MCF 10A (cell line): ENCODE measurements at places on chromosomes 7 and 10.

DNA sequence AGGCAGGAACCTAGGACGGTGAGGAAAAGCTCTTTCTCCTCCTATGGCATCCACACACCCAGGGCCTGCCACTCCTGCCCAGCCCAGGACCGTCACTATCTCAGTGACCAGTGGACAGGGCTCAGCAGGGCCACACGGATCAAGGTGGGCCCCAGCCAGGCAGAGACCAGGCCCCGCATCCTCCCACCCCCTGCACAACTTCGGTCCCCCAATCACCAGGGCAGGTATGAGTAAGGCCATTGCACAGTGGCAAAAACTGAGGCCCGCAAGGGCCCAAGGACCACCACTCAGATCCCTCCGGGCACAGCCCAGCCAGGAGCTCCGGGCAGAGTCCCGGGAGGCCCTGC lies 30.3 kb downstream of the OAT start:
- DNase-seq = no peak

DNA sequence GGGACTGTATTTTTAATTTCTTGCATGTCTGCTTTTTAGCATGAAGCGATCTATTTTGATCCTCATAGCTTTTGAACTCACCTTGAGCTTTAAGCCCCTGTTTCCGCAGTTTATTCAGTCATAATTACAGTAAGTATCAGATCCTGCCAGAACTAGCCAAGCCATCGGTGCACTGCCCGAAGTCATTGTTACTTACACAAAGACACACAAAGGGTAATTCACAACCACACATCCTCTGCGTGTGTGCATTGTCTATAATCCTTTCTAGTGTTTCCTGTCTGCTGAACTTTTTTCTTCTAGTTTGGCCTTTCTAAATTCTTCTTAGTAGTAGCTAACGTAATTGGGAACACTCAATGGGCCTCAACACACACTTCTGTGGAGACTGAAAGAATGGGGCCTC lies 133.0 kb downstream of the SFMBT2 start:
- DNase-seq = no peak

GRCh38 chr7:82263920-82264782 lies 179.4 kb downstream of the CACNA2D1 start:
- no peak for DNase-seq

DNA sequence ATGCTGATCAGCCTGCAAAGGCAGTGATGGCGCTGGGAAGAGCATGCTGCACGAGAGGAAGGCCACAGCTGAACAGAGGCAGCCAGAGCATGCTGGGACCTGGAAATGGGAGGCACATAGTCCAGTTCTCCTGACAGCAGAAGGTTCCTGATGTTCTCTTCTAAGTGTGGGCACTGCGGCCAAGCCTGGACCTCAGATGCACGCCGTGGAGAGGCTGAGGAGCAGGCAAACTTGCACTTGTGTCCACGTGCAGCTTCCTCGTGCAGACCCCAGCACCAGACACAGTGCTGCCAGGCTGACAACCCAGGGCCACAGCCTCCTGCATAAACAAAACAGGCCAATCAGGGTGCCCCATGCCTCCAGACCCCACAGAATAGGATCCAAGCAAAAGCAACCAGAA lies 93.5 kb upstream of the LANCL2 start:
- DNase-seq = no peak

GRCh38 chr7:65438598-65438997 lies 64.9 kb downstream of the ZNF92 start:
- DNase-seq = peak; percentile 57

DNA sequence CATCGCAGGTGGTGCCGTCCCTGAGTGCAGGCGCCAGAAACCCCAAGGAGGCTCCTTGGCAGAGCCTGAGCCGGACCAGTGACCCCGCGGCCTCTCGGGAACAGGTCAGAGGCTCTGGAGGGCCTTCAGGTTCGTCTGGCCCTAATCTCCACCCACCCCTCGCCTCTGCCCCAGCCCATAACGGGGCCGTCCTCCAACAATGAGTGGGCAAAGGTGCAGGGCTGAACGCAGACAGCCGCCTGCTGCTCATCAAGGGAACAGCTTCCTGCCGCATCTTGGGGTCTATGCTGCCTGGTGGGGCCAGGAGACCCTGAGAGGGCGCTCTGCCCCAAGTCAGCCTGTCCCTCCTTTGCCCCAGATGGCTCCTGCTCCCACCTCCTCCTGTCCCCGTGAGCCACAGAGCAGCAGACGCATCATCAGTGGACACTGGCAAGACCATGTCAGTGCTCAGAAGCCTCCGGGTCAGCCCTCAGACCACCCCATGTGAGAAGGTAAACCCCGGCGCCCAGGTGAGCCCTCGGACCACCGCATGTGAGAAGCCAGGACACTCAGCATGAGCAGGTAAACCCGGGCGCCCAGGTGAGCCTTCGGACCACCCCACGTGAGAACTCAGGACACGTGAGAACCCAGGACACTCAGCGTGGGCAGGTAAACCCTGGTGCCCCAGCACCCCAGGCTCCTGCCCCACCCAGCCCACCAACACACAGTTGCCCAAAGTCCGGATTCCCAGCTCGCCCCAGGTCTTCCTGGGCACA lies 142.0 kb downstream of the PTPRN2 start:
- DNase-seq = no peak

DNA sequence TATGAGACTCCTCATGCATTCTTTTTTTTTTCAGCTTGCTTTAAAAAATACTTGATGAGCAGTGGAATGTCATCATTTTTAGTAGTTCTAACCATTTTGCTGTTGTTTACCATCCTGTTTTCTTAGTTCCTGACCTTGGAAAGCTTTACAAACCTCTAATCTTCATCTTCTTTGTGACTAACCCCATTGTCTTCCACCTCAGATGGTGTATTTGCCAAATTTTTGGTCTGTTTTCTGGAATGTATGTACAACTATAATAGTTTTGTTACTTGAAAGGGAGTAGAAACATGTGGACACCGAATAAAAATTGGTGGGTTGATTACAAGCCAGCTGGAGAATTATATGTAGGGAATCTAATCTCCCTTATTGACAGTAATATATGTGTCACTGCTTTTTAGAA lies 172.7 kb downstream of the SND1 start:
- DNase-seq = no peak

GRCh38 chr7:48847917-48848316 lies 76.4 kb upstream of the CDC14C start:
- no peak for DNase-seq

DNA sequence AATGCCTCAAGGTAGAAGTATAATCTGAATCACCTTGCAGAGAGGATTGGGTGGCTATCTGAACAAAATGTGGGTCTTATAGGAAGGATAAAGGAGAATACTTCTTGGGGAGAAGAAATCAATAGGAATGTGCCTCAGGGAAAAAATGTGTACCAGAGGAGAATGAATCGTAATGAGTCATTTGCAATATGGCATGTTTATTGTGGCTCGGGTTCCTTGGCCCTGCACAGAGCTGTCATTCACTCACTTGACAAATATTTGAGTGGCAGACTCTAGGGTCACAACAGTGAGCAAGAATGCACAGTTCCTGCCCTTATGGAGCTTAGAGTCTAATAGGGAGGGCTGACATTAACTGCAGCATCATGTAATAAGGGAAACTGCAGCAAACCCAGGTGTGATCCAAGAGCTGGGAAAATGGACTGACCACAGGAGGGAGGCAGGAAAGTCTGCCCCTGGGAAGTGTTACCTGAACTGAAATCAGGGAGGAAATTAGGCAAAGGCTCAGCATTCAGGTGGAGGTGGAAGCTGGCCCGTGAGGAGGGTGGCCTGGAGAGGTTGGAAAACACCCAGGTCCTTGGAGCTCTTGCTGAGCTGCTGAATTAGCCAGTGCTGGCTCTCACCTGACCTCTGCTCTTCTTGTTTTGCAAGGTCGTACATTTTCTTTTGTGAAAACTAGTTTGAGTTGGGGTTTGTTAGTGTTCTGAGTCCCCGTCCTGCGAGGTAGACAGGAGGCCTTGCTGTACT lies 203.9 kb downstream of the FRMD4A start:
- peak; percentile 54 for DNase-seq

DNA sequence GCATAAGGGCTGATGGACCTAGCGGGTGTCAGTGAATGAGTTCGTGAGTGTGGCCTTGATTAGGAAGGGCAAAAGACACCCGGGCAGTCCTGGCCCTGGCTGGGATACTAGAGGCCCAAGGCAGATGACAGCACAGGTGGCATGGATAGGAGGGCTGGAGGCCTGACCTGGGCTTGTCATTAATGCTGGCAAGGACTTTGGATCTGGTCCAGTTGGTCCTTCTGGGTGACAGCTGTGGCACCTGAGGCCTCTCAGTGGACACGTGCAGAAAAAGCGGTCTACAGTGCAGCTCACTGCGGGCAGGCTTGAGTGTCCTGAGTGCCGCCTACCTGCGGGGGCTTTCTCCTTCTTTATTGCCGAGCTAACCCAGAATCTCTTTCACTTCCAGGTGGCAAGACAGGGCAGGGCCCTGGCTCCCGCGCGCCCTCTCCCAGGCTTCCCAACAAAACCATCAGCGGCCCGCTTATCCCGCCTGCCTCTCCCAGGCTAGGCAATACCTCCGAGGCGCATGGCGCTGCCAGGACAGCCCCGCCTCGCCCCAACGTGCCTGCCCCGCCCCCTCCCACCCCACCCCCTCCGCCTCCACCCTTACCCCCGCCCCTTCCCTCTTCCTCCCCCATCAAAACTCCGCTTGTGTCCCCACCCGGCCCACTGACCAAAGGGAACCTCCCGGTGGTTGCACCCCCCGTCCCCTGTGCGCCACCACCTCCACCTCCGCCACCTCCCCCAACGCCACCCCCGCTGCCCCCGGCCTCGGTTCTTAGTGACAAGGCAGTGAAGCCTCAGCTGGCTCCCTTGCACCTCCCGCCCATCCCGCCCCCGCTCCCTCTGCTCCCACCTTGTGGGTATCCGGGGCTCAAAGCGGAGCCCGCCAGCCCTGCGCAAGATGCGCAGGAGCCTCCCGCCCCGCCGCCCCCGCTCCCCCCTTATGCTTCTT lies 77.4 kb downstream of the WIPF3 start:
- DNase-seq = no peak

DNA sequence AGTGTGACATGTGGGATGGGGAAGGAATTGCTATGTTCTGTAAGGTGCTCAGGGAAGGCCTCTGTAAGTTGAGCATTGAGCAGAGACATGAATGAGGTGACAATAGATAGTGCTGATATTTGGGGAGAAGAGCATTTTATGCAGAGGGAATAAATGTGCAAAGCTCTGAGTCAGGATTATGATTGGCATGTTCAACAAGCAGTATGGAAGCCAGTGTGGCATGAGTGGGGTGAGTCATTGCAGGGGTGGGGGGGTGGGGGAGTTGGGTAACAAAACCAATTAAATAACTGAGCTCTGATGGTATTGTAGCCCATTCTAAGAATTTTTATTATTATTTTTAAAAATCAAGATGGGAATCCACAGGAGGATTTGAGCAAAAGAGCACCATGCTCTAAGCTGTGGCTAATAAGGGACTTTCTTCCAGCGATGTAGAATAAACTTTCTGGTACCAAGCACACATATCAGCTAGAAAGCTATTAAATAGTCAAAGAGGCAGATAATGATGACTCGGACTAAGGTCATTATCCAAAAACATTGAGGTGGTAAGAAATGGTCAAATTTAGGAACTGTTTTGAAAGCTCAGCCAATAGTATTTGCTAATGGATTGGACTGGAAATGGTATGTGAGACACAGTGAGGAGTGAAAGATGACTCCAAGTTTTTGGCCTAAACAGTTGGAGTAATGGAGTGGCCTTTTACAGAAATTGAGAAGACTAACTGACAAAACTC lies 96.4 kb downstream of the PRKG1 start:
- peak; percentile 25 for DNase-seq

DNA sequence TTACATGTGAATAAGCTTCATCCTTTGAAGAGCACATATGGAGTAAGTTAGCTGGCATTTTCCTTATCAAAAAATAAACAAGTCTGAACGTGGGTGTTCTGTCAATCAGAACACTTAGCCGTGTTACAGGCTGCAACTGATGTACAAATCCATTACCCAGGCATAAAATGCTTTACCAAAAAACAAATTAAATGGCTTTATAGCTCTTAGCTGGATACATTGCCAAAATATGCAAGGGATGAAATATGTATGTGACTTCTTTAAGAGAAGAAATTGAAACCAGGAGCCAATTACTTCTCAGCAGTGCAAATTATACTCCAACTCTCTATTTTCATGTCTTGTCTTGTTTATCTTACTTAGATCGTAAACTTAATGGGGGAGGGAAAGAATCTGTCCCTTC lies 214.8 kb downstream of the DGKB start:
- DNase-seq = no peak

DNA sequence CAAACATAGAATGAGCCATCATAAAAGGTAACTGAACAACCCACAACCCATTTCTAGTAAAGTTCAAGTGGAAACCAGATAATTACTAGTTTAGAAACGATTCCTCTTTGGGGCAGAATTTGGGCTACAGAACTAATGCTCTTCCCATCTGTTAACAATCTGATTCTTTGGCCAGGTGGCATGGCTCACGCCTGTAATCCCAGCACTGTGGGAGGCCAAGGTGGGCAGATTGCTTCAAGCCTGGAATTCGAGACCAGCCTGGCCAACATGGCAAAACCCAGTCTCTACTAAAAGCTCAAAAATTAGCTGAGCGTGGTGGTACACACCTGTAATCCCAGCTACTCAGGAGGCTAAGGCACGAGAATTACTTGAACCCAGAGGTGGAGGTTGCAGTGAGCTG lies 18.5 kb downstream of the CYP51A1 start:
- DNase-seq = no peak

- peak; percentile 80 for DNase-seq
These were observed 10.4 kb upstream of the EIF3A start for GRCh38 chr10:119090968-119091367.

DNA sequence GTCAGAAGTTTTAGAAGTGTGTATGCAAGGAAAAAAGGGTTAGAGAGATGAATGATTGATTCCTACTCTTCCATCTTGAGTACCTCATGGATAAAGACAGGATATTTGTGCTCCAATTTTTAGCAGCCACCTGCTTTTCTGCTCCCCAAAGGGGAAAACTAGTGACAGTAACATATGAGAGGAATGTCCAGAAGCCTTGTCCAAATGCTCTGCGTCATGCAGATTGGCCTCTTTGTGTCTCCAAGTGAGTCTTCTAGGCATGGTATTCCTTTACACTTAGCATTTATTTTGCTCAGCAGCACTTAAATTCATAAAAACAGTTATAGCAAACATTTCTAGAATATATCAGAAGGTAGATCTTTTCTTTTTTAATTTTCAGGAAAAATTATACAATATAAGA lies 306.8 kb downstream of the CNTNAP2 start:
- no peak for DNase-seq

- no peak for DNase-seq
These were observed 18.5 kb downstream of the HYAL4 start for GRCh38 chr7:123863461-123863860.

DNA sequence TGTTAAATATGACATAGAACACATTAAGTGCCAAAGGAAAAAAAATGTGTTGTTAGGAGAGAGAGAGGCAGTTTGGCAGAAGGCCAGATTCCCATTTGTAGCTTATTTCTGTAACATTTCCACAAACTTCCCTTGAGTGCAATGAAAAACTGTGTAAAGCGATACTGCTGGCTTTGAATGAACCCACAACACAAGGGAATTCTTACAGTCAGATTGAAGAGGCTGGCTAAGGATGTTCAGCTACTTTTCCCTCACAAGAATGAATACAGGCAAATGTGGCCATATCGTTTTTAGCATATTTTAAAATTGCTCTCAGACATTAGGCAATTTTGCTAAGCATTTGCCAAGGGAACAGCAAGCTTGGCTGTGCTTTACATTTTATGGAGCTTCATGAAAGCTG lies 614.1 kb upstream of the FZD8 start:
- DNase-seq = peak; percentile 27

GRCh38 chr10:59011972-59012632 lies 164.3 kb upstream of the PHYHIPL start:
- DNase-seq = no peak
